Naive thymus-derived CD4-positive, alpha-beta T cell (primary cell): ENCODE measurements at places on chromosomes 6 and 20. TPM values are rescaled to one million over a fixed set of nuclear protein-coding genes. Genes with fewer than 3 reads are reported as not detected.

DNA sequence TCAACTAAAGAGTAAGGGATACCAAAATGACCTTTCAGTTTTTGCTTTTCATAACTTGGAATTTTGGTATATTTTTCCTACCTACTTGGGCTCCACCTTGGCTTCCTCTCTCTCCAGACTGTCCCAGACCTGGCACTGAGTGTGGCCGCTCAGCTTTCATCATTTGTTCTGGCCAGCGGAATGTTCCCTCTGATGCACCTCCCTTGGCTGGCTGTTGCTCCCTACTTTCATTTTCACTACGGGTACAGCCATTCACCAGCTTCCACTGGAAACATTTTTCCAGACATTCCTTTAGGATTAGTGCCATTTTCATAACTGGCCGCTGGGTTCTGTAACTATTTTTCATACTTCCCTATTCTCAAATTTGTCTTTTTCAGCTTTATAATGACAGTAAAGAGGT, 487.4 kb downstream of the TENT5A start:
- no peak for DNase-seq

DNA sequence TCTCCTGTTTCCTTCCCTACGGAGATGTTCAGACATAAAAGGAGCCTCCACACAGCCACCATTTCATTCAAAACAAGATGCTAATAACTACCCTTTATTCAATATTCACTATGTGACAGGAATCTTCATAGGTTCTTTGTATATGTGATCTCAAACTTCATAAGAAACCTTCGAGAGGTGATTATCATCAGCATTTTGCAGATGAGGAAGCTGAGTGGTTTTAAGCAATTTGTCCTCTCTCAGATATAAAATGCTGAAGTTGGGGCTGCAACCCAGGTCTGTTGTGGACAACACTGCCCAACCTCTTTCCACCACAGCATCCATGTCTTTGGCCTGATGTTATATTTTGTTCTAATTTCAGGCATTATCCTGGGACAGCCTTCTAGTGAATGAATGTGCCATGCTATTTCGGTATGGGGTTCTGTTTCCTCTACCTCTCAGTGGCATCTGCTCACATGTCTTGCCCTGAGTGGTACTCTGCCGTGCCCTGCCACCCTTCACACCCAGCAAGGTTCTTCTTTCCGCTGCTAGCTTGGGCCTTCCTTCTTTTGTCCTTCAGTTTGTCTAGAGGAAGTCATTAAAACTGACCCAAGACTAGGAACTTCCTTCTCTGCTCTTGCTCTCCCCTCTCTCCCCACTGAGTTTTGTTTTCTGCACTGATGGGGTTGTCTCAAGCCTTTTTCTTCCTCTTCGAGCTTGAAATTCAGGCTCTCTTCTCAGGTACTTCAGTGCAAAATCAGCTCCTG, 300.9 kb upstream of the PRDM1 start:
- DNase-seq, result no peak

GRCh38 chr6:20202324-20202658, 10.0 kb downstream of the MBOAT1 start:
- no peak for DNase-seq

GRCh38 chr20:7938058-7938457, 2.2 kb downstream of the HAO1 start:
- no peak for DNase-seq

DNA sequence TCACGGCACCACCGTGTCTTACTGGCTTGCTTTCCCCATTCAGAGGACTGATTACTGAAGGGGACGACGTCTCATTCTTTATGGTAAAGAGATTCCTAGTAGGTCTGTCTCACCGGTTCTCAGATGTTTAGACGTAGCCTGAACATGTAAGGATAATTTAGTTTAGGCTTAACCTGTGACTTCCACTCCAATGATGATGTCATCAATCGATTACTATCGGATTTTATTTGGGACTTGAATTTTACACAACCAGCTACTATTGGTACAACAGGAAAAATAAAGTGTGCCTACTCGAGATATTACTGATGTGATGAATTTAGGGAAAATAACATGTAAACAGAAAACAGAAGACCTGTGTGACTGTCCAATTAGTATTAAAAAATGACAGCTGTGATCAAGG, 4.5 kb upstream of the SSR1 start:
- DNase-seq, result no peak

GRCh38 chr6:12572896-12573827, 143.4 kb upstream of the PHACTR1 start:
- DNase-seq, result no peak

DNA sequence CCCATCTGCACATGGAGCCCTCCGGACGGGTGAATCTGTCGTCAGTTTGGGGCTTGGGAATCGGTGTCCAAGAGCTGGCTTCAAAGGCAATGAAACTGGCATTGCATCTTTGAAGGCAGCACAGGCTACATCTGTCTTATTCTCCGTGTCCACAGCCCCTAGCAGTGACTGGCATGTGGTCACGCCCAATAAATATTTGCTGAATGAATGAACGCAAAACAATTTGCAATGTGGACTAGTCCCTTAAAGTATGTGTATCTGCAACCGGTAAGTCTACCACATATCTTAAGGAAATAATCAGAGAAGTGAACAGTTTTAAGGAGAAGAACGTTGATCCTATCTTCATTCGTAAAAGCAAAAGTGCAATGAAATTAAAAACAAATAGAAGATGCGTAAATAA, 8.0 kb upstream of the PMEPA1 start:
- no peak for DNase-seq

DNA sequence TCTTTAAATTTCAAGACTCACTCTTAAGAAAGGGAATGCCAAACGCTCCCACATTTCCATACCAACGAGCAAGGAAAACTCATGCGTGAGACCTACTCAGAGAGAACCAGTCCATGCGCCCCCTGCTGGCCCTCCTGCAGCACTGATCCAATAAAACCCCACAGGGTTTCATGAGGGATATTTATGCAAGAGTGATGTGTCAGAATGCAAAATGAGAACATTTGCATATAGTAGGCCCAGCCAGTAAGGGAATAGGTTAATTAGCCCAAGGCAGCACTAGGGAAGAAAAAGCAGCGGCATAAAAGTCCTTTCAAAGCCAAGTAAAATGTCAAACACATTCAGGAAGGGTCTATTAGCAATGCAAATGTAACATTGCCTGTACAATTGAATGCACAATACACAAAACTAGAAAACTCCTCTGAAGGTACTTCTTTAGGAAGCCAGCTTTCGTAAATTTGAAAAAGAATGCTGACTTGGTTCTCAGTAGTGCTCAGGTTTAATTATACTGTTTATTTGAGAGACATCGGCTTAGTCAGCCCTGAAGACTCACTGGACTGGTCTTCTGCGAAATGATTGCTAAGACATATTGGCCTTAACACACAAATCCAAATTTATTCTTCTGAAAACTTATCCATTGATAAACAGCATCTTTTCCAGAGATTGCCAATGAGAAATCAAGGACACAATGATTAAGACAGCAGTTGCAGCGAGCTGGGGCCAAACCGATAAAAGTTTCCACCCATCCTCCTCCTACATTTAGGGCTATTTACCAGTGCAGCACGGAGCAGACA, 93.2 kb downstream of the GMPR start:
- peak; percentile 58 for DNase-seq

- DNase-seq, result peak; percentile 47
Measured at GRCh38 chr20:4592316-4593148, 129.2 kb upstream of the PRND start.

DNA sequence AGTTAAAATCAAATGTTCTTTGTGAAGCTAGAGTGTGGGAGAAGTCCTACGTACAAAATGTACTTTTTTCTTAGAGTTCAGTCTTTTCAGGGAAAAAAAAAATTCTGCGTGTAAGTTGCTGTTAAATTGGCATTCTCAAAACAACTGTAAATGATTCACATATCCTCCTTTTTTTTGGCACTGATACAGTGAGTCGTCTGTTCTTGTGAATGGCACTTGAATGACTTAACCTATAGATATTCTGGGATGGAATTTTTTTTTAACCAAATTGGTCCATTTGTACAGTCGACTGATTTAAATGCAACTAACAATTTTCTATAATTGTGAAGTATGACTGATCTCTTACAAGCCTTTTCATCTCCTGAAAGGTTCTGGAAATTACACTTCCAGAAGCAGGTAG, 5.5 kb upstream of the JAG1 start:
- DNase-seq, result no peak

The MEI4 gene
- not detected for polyA plus RNA-seq

The GSTA2 gene
- not detected for polyA plus RNA-seq

The SNRPB2 gene
- polyA plus RNA-seq, result 74.0 TPM

The NCOA7 gene
- 12.8 TPM for polyA plus RNA-seq

The GLYATL3 gene
- not detected for polyA plus RNA-seq

The PSORS1C1 gene
- not detected for polyA plus RNA-seq

The TMEM151B gene
- polyA plus RNA-seq, result not detected

The DSP gene
- not detected for polyA plus RNA-seq
